Stimulated activated CD4-positive, alpha-beta T cell treated with anti-CD3 and anti-CD28 coated beads, Interleukin-1b, Interleukin-23, amount 100 ng/mL, for 1 hour (primary cell): ENCODE measurements at places on chromosomes 5 and 9.

DNA sequence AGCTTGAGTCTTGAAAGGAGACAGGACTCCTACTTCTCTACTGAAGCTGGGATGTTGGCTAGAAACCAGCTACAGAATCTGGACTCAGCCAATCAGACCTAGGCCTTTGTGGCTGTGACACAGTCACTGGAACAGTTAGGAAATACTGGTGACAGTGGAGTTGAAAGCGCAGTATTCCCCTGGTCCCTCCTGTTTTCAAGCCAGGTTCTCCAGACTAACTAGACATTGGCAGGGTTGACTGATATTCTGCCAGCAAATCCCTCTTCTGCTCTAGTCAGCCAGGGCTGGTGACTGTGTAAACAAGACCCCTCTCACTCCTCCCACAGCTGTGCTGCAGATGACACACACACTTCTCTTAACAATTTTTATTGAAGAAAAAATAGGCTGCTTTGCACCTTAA, 8.7 kb downstream of the SHROOM1 start:
- no peak for DNase-seq

GRCh38 chr9:16147726-16148125, 594.9 kb downstream of the CCDC171 start:
- DNase-seq = no peak

DNA sequence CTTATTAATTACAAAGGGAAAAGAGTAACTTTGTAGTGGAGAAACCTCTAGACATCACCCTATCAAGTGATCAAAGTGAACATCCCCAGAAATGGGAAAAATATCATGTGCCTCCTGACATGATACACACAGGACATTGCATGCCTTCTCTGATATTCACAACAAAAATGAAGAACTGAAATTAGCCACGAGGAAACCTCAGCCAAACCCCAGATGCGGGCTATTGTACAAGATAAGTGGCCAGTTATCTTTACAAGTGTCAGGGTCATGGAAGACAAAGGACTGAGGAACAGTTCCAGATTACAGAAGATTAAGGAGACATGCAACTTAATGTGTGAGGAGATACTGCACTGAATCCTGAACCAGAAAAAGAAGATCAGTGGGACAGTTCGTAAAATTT, 23.8 kb upstream of the NPM1 start:
- DNase-seq = no peak

GRCh38 chr5:10063997-10064396, 185.7 kb downstream of the ATPSCKMT start:
- no peak for DNase-seq

GRCh38 chr9:134346840-134347583, 20.8 kb downstream of the RXRA start:
- no peak for DNase-seq

GRCh38 chr5:111942201-111942600, 185.2 kb upstream of the NREP start:
- DNase-seq = no peak

- no peak for DNase-seq
Observed at GRCh38 chr9:70466976-70467561, 52.6 kb upstream of the KLF9 start.

DNA sequence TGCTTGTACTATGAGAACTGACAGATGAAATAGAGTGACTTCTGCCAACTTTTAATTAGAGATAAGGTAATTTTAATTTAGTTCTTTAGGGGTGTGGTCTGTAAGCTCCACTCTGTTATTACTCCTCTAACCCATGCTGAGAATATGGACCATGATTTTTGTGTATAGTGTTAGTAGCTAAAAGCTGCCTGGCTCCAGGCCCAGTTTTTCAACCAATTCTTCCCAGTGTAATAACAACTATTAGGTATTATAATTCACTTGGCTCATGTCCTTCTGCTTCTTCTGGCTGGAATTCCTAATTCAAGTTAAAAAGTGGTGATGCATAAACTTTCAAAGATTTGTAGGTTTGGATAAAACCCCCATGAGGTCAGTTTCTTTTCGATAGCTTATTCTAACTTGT, 216.3 kb downstream of the ISL1 start:
- no peak for DNase-seq

DNA sequence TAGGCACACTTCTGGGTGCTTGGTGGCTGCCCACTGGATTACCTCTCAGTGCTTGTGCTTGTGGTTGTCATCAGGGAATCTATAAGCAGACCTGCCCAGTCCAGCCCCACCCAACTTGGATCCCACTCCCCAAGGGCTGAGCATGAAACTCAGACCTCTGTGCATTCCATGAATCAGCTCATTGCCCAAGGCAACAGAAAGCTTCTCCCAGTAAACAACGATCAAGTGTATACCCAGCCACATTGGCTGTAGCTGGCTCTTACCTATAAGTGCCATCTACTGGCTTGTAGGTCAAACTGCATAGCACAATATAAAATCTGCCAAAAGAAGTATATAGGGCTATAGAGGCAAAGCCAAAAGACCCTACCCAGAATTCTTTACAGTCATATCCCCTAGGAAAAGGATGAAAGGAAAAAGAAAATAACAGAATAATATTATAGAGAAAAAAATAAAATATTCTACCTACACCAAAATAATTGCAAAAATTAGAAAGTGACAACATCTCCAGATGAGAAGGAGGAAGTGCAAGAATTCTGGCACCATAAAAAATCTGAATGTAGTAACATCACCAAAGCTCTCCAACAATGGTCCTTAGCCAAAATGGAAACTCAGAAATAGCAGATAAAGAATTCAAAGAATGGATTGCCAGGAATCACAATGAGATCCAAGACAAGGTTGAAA, 321.0 kb upstream of the TRPC7 start:
- no peak for DNase-seq

DNA sequence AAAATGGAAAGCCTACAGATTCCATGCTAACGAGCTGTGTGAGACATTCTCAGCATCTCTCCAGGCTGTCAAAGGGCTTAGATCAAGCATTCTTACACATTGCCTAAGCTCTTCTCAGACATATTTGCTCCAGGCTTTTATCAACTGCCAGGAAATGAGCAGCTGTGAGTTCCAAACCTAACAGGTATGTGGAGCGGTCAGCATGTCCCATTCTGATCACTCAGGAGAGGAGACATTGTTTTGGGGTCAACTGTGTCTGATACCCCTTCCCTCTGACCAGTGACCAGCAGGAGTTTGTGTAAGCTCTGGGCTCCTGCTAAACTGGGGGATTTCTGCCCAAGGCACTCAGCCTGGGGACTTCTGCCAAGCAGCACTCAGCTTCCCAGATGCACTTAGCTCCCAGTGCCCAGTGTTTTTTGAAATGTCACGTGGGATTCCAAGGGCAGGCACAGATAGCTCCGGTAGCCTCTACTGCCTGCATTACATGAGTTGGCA, 229.1 kb downstream of the SEC61B start:
- DNase-seq = no peak

DNA sequence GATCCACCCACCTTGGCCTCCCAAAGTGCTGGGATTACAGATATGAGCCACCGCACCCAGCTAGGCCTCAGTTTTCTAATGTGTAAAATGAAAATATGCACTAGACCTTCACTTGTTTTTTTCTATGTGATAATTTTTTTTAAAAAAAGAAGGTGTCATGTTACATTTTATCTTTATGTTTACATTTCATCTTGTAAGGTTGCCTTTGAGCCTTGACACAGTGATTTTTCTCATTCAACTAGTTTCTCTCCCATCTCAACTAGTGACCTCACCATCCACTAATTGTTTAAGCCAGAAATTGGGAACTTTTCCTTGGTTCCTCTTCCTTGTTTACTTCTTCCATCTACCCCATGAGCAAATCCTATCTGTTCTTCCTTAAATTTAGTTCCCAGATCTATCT, 21.5 kb downstream of the TMC1 start:
- DNase-seq = no peak

DNA sequence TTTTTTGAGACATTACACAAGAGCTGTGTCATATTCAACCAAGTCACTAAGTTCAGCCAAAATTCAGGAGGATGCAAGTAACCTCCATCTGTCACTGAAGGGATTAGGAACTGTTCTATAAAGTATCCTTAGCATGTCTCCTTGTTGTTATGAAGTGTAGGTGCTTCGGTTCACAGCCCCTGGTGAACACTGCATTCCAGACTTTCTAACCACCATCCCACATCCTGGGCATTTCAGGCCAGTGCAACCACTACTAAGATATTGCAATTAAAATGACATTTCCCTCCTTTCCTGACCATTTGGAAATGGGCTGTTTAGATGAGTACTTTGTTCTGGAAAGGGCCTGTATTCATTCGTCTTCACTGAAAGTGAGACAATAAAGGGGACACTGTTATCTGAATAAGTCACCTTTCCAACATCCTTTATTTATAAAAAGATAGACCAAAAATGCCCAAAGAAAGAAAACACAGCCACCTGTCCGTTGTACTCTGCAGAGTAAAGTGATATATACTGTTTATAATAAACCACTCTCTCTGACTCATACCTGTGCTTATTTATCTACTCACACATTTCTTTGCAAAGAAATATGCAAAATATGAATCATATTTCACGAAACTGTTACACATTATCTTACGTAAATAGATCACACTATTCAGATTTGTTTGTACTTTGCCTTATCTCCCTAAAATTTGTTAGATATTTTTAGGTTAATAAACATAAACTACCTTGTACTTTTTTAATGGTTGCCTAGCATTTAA, 861.9 kb downstream of the CDH18 start:
- DNase-seq = no peak
